ENCODE measurements at places on chromosomes 3 and 15. TPM values are rescaled to one million over a fixed set of nuclear protein-coding genes. Genes with fewer than 3 reads are reported as not detected.

DNA sequence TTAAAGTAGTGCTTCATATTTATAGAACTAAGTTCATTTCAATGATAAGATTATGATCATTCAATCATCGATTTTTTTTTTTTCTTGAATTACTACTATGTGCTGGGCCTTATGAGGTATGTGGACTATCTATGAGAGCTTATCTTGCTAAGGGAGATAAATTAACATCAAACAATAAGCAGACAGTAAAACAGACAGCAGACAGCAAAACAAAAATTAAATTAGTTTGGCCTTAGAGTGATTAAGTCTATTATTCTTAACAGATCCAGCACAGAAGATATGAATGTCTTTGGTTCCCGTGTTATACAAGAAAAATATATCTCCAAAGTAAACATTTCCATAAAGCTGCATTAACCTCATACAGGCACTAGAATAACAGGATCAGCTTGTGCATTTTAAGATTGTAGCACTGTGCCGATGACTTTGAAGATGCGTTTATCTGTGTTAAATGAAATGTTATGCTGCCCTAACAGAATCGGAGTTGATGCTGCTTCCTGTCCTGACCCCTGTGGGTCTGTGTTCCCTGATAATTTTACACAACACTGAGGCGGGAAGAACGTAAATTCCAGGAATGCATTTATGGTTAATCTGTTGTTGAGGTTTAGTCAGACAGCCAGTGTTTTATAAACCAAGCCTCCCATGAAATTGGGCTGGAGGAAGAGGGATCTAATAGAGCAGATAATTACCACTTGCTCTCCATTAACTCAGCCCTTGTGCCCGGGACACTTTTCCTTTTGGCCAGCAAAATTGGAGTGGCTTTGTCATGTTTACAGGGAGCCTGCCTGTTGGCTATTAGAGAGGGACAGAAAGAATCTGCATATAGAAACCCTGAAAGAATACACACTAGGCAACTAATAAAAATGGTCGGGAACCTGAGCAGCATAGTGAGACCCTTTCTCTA is 80.8 kb downstream of the GHSR start:
- no peak for DNase-seq

GRCh38 chr3:114877378-114878113 is 269.5 kb downstream of the ZBTB20 start:
- no peak for DNase-seq

GRCh38 chr3:24133942-24134341 is 188.9 kb downstream of the NR1D2 start:
- no peak for DNase-seq

DNA sequence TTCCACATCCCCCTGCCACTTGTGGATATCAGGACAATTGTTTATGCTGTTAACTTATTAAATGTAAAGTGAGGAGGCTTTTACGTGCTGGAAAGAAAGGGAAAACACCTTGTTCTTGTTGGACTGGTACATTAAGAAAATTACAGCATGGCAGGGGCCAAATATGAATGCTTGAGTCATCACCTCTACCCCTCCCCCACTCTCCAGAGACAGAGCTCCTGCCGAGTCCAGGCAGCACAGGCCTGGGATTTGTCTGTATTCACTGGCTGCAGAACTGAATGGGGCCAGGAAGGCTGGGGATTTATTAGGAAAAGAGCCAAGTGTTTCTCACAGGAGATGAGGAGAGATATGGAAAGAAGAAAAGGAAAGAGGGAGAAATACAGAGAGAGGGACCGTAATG is 308.9 kb downstream of the EPHB1 start:
- DNase-seq = no peak

DNA sequence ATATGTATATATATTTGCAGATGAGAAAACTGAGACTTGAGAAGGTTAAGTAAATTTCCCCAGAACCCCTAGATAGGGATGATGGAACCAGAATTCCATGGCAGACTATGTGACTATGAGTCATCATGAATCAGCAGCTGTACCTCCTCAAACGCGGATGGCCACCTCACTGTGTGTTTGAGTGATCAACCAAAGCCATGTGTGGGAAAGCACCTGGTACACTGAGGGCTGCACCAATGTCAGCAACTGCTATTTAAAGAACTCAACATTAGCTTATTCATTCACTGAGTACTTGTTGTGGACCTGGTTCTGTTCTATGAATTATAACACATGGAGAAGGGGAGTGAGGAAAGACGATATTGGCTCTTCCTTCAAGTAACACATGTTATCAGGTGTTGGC is 377.0 kb downstream of the GAP43 start:
- DNase-seq = no peak

DNA sequence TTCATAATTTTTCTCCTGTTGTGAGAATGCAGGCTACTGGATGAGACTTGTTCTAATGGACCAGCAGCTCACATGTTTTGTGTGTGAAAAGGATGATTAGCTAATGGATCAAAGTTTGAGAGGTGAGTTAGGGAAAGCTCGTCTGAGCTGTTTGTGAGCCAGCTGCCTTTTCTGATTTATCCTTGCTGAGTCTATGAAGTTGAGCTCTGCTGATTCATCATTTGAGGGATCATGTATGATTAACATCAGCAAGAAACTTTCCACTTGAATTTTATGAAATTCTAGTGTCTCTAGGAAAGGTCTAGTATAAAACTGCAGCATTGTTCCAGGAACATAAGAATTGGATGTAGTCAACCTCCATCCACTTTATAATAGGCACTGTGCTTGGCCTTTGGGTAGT is 698.7 kb downstream of the NTRK3 start:
- DNase-seq = no peak

- DNase-seq = no peak
Measured at GRCh38 chr3:58839964-58840363, 173.4 kb upstream of the FAM3D start.

NANOGP8 gene
- not detected for total RNA-seq

GRCh38 chr3:104604326-104605010 is 762.2 kb upstream of the ALCAM start:
- DNase-seq = no peak

DNA sequence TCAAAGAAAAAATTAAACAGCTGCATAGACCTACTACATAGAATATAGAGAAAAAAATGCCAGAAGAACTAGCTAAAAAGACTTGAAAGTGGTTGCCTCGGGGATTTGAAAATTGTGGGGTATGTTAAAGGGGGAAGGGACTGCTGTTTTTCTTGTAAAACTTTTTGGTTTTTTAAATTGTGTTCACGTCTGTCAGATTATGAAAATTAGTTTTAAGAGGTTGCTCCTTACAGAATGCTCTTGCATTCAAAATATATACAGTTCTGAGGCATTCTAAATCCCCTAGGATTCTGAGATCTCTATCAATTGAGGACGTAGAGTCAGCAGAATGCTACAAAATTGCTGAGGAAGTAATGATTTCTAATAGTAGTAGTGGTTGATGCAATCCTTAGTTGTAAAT is 28.6 kb downstream of the PIAS1 start:
- DNase-seq = no peak

GP9 gene
- total RNA-seq = not detected

GREM1 gene
- 2.4 TPM for total RNA-seq

PLA1A gene
- 0.41 TPM for total RNA-seq

TNFAIP8L3 gene
- 2.9 TPM for total RNA-seq

GRCh38 chr3:58464866-58465265 is 27.0 kb upstream of the KCTD6 start:
- DNase-seq = no peak

DNA sequence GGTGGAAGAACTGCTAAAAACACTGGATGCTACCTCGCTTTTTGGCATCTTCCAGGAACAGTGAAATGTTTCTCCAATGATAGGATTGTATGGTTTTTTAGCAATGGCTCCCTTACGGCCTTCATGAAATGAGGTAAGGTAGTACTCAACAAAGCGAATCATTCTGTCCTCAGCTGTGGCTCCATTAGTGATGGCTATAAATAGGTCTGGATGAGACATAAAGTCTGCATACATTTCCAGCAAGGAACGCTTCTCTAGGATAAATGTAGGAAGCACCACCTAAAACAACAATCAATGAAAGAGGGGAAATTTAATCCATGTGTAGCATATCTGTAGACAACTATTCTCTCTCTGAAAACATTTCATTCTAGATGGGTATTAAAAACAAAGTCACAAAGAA is 32.4 kb upstream of the SNX4 start:
- DNase-seq = no peak

- no peak for DNase-seq
Measured at GRCh38 chr15:73857193-73857920, 16.0 kb upstream of the TBC1D21 start.

DNA sequence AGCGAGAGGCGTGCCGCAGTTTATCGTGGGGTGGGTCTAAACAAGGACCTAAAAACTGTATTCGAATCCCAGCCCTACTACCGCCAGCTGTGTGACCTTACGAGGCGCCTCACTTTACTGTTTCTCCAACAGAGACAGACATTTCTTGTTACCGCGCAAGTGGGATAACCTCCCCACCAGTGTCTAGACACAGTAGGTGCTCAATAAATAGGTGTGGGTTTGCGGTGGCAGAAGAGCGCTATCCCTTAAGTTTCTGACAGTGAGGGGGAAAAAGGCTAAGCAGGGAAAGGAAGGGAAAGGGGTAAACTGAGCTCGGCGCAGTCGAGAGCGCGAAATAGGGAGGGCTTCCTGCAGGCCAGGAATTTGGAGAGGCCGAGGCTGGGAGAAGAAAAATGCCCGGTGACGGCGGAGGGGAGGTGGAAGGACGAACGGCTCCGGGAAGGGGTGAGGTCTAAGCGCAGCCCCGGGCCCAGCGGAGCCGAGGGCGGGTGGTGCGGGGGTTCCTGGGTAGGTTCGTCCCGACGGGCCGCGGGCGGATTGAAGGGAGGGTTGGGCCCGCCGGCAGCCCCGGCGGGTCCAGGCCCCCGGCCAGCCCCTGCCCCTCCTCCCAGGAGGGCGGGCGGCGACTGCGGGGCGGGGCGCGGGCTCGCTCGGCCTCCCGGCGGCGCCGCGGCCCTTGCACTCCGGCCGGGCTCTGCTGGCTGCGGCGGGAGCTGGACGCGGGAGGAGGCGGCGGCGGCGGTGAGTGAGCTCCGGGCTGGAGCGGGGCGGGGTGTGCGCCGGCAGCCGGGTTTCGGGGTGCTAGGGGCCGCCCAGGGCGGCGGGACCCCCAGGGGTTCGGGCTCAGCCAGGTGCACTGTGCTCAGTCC is at the start of gene CGNL1:
CGNL1 (plus strand) TSS at position 679 of the 869 bp plus-strand sequence. CDS start 61,495 bp downstream, outside the sequence.
- peak; percentile 73 for DNase-seq

ATP13A5 gene
- 0.41 TPM for total RNA-seq

ACTC1 gene
- total RNA-seq = 0.41 TPM

DNA sequence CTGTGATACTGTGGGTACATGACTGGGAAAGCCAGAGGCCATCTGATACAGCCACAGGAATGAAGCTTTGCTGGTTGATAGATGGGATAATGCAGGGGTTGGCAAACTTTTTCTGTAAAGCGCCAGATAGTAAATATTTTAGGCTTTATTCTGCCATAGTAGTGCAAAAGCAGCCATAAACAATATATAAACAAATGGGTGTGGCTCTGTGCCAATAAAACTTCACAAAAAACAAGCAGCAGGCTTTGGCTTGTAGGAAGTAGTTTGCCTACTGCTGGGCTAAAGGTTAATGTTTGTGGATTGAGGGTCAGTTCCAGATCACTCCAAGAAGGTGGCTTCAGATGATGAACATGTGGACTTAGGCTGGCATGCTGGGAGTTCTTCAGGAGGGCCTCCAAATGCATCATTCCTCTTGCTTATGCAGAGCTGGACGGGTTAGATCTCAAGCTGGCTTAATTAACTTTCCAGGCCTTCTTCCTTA is 305.7 kb downstream of the RPLP1 start:
- DNase-seq = no peak

GRCh38 chr3:113064183-113064582 is 73.4 kb downstream of the GTPBP8 start:
- no peak for DNase-seq

B3GNT5 gene
- total RNA-seq = 19.2 TPM

GRCh38 chr3:185076219-185076618 is 76.6 kb downstream of the C3orf70 start:
- no peak for DNase-seq

ACKR4 gene
- not detected for total RNA-seq

DNA sequence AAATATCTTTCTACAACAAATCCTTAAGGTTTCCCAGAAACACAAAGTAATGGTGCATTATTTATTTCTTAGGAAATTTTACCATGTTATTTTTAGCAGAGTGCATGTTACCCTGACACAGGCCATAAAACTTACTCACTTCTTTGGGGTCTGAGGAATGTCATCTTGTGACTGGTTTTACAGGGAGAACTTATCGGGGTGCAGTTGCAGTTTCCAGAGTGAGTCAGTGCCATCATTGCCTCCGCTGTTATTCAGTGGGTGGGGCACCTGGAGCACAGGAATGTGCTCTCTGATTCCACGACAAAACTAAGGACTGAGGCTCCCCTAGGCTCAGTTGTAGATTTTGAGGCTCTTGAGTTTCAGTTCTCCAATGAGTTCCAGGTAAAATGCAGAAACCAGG is 11.1 kb upstream of the GREM1 start:
- no peak for DNase-seq

DNA sequence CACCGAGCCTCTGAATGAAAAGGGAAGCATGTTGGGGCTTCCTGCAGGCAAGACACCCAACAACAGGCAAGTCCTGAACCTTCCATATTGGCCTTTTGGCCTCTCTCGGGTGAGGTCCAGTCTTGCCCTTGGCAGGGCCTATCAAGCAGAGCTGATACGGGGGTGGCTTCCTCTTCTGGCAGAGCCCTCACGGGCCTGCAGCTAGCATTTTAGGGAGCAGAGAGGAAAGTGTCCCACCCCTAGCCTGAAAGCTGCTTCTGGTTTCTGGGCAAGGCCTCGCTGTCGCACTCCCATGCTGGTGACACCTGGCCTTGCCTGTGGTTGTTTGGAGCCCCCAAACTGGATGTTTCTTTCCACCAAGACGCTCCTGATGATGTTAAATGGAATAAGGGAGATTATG is 31.8 kb upstream of the CTSH start:
- DNase-seq = no peak

DNA sequence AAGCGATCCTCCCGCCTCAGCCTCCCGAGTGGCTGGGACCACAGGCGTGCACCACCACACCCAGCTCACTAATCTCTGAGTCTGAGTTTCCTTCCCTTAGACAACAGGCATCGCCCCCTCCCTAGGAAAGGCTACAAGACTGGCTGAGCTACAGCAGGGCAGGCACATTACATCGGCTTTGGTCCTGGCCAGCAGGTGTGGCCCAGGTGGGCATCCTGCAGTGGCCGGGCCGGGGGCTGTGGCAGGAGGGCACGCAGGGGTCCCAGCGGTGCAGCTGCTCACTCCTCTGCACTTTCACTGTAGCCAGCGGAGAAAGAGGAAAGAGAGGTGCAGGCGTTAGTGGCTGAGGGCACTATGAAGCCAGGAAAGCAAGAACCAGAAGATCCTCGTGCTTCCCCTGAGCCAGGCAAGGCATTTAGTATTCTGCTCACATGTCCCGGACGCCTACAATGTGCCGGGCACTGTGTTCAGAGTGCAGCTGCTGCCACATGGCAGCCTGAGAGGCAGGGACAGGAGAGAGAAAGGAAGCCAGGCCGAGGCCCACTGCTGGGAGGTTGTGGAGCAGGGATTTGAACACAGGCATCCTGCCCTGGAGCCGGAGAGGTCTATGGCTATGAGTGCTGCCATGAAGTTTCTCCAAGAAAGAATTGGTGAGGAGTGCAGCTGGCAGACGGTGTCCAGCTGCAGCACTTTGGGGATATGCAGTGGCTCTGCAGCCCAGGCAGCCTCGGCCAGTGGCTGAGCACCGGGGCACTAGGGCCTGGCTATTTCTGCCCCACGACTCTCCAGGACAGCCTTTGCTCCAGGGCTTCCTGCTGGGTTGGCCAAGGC is 22.3 kb downstream of the GRIP2 start:
- DNase-seq = no peak

- no peak for DNase-seq
Measured at GRCh38 chr15:38818157-38818790, 253.7 kb upstream of the RASGRP1 start.
